ENCODE measurements at places on chromosomes 5 and 9.

GRCh38 chr5:148414833-148415232, 31.1 kb downstream of the FBXO38 start:
- no peak for DNase-seq

- DNase-seq, result no peak
These were observed 4.2 kb upstream of the NR5A1 start for GRCh38 chr9:124511426-124511840.

DNA sequence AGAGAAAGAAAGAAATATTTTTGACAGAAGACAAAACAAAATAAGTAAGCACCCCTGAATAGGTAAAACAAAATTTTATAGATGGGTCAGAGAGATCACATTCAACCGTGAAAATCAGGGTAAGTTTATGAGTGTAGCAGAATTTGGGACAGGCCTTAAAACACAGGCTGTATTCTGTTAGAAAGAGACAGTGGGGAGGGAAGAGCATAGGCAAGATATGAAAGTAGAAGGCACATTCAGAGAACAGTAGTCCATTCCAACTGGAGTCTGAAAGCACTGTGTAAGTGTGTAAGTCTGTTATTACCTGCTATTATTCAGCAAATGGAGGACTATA, 38.6 kb downstream of the MRPS27 start:
- DNase-seq, result no peak

GRCh38 chr5:104267320-104268015, 704.9 kb upstream of the NUDT12 start:
- DNase-seq, result no peak

GRCh38 chr9:2016408-2017330, 1.5 kb downstream of the SMARCA2 start:
- peak; percentile 88 for DNase-seq

DNA sequence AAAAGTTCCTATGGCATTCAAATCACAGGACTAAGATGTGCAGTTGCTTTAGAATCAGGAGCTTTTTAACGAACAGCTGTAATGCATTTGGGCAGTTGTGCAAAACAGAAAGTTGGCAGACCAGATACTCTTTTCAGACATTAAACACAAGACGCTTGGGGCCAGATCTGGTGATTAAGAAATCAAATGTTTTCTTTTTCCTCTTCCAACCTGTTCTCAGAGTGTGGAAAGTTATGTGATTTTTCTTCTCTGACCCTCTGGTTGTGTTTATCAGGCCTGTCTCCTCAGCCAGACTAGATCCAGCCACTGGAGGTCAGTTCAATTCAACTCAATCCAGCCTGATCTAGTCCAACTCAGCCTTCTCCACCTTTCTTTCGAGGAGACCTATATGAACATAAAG, 298.5 kb upstream of the PCSK5 start:
- DNase-seq, result peak; percentile 65

GRCh38 chr5:116374434-116374852, 200.2 kb downstream of the SEMA6A start:
- DNase-seq, result no peak

- no peak for DNase-seq
These were observed 69.4 kb upstream of the PSD2 start for GRCh38 chr5:139726248-139726647.

- no peak for DNase-seq
These were observed 13.0 kb downstream of the CLPTM1L start for GRCh38 chr5:1331861-1332405.

DNA sequence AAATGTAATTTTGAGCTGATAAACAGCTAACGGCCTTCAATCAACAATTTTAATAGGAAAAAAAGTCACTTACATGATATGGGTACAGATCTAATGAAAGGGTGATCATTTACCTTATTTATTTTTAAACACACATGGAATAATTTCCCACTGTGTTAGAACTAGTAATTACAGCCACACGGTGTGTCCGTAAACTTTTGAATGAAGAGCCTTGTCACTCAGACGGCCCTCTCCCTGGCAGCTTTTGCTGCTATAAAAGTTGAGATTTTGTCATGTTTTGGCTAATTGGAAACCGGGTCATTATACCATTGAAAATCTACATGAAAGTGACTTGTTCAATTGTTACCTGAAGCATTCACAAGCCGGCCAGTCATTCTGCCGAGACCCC, 15.7 kb downstream of the CFAP77 start:
- DNase-seq, result no peak

DNA sequence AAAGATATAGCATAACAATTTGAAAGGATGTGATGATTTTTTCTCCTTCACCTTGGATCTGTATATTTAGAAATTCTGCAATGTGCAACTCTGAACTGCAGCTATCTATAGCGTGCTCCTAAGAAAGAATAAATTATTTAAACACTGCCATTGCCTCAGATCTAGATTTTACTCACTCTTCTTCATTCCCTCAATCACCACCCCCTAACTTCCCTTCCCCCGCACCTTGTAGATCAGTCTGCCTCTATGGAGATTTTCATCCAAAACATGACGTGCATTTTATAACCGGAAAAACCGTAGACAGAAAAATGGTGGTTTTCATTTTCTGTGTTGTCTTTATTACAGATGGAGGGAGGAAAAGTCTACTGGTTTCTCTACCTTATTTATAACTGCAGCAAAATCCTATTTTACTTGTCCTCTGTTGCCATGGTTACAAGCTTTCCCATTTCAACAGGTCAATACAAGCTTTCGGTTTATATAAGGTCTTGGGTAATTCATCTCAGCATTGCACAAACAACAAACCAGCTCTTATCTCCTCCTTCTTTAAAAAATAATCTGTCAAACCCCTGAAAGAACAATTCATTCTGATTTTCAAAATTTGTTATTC, 480.0 kb downstream of the TAF11L14 start:
- DNase-seq, result no peak

DNA sequence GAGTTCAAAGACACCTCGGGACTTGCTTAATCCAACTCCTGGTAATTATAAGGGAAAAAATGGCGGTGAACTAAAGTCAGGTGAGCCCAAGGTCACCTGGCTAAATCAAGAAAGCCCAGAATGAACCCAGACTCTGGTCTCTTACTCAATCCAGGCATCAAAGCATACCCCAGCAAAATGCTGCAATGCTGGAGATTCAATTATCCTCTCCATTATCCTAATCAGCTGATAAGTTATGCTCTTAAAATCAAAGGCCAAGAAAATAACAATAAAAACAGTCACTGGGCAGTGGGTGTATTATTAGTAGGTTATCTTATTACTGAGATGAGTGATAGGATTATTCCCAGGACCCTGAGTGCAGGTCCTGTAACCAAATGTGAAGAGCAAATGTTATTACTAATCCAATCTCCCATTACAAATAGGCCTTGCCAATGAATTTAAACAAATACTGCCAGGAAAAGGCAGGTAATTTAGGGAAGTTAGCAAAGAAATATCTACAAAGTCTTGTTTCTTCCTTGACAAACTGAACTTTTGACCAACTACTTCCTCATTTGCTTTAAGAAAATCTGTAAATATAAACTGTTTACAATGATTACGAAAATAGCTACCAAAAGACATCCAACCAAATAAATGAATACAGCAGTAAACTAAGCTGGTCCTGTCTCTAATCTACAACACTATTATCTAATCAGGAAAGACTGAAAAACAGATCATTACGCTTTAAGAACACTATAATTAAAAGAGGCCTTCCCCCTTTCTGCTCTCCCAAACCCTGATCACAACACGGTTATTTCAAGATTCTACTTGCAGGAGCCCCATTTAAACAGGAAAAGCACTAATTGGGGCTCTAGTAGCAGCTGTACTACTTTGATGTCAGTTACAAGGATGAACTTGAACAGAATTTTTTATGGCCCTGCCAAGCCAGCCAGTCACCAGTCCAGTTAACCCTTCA, 103.2 kb downstream of the MED27 start:
- DNase-seq, result no peak

- DNase-seq, result no peak
These were observed 6.7 kb upstream of the WNT8A start for GRCh38 chr5:138077064-138077696.

- no peak for DNase-seq
These were observed 91.2 kb downstream of the IRX2 start for GRCh38 chr5:2660315-2660714.

DNA sequence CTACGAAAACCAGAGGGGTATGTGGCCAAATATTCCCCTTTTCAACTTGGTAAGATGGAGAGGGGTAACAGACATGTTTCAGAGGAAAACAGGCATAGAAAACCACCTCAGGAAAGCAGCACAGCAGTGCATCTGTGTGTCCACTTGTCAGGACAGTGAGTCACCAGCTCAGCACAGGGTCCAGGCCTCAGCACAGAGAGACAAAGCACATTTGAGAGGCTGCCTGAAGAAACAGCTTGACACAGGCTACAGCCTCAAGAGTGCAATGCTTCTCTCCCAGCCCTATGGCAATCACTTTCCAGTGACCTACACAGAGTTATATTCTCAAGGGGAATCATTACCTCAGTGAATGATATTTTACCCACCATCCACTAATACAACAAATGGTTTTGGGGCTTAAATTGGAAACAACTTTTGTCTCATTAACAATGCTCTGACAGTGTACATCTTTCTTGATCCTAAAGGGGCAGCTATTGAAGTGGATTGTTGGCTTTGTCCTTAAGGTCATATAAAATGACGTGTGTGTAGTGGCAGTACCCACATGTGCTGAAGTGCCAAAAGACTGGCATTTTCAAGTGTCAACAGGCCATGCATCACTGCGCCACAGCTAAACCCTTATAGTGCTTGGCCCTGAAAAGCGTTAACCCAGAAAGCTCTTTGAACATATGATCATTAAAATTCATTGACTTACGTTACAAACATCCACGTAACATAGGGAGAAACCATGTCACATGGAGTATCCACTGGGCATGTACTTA, 46.4 kb downstream of the ERMP1 start:
- DNase-seq, result no peak

DNA sequence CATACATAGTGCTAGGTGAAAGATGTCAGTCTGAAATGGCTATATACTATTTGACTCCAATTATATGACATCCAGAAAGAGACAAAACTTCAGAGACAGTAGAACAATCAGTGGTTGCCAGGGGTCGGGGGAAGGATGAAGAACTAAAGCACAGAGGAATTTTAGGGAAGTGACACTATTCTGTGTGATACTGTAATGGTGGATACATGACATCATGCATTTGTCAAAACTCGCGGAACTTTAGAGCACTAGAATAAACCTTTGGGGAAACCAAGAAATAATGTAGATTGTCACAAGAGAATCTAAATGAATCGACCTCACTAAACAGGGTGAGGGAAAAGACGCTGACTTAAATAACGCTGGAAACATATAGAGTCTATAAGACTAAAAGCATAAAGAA, 107.0 kb upstream of the RETREG1 start:
- DNase-seq, result no peak

GRCh38 chr5:128081111-128081851, 2.3 kb upstream of the SLC12A2 start:
- DNase-seq, result peak; percentile 35

DNA sequence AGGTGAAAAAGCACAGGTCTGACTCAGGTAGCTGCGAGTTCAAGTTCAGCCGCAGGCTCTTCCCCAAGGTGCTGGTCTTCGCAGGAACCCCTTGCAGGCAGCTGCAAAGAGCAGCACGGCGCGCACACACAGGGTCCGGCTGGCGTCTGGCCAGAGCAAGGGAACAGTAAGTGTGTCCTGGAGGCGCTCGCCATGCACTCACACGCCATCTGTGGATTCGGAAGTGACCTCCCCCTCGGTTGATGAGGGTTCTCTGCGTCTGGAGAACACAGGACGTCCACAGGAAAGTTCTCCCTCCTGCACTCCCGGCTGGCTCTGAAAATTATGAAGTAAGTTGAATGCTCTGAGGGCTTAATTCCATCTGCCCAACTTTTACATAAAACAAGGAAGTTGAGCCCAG, 14.0 kb upstream of the EGFL7 start:
- no peak for DNase-seq

DNA sequence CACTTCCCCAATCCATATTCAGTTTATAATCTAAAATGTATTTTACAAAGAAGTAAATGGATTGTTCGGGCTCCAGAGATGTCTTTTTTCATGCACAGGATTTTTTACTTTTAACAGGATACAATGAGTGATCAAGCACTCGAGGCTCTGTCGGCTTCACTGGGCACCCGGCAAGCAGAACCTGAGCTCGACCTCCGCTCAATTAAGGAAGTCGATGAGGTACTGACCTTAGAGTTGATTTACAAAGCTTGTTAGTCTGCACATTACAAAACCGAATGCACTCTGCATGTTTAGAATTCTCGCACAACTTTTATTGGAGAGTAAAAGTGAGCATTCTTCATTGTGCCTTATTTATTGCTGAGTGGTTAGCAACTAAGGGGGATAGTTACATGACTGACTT, 65.2 kb downstream of the ERAP1 start:
- no peak for DNase-seq

DNA sequence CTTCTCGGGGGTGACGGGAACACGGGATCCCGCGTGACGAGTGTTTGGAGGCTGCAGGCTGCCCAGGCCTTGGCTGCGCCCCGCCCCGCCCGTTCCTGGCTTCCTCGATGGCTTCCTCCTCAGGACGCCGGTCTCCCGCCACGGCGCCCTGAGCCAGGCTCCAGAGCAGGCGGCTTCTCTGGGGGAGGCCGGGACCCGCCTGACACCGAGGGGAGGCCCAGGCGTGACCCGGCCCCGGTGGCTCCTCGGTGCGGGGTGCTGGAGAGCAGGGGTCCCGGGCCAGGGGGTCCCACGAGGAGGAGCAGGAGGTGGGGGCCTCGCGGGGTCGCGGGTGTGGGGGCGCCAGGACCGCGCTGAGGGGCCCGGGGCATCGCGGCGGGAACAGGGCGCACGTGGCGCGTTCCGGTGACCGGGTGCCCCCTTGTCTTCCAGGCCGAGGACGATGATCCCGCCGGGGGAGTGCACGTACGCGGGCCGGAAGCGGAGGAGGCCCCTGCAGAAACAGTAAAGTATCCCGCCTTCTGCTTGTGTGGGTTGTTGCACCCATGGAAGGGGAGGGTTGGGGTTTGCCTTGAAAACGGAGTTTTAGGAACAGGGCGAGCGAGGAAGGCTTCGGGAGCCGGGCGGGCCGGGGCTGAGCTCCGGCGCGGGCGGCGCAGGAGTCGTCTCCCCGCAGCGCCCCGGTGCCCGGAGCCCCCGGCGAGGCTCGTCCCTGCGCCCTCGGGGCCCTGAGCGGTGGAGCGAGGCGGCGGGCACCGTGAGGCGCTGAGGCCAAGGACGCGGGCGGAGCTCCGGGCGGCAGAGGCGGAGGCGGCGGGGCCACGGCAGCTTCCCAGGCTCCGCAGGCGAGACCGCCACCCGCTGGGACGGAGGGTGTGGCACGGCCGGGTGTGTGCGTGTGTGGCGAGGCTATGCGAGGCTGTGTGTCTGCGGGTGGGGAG, 22.2 kb downstream of the AHRR start:
- peak; percentile 24 for DNase-seq

DNA sequence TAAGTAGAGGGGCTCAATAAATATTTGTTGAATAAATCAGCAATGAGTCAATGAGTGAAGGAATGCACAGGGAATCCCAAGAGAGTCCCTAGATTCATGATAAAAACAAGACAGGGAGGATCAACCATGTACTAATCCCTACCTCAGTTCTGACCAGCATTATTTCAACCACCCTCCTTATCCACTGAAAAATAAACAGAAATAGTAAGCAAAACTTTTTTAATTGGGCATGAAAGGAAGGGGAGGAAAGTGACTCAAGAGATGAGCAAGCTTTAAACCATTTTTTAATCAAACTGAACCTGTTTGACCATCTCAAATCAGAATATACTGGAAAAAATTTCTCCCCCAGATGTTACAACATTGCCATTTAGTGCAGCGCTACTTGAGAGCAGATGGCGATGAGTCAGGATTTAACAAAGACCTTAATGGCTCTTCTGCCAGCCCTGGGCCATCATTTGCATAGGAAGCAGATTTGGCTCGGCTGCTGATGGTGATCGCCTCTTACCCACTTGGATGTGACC, 194.8 kb upstream of the SLC30A5 start:
- no peak for DNase-seq
